ENCODE measurements at places on chromosomes 2 and 18. TPM values are rescaled to one million over a fixed set of nuclear protein-coding genes. Genes with fewer than 3 reads are reported as not detected.

Gene KIF1A
- 3.5 TPM for total RNA-seq

Gene SLC9A2
- 1.2 TPM for total RNA-seq

Gene SNX17
- 89.8 TPM for total RNA-seq

GRCh38 chr2:128316777-128317180 is 1.9 kb downstream of the HS6ST1 start:
- H3K27me3 ChIP-seq = no peaks in the 10 kb centered on the region
- H3K4me1 ChIP-seq = peaks cover 74% of the 10 kb centered on the region
- H3K27ac ChIP-seq = no peak overlapping the region
- DNase-seq = peak; percentile 55

DNA sequence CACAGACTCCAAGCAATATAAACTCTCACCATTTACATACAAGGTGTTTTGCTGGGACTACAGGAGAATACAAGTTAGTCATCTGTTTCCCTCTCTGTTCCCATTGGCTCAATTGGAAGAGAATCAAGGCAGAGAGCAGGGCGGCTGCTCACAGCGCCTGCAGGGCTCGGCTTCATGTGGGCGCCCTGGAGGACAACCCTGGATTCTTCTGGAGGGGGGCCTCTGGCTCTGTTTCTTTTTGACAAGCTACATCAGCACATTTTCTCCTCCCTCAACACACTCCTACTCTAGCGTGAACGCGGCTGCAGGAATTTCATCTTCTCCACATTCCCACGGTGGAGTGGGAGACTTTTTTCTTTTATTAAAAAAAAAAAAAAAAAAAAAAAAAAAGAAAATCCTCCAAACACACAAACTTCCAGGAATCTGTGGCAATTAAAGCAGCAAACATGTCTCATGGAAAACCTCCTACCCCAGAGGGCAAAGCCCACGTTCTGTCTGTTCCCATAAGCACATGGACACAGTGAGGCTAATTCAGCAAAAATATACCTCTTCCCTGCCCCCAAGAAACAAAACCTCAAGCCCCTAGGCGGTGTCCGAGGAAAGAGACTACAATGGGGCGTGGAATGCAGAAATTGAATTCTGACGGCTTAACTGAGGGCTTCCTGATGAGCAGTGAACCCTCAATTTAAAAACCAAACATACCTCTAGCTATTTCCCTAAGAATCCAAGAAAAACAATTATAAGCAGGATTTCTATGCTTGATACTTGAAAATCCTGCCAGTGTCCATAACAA is 50.6 kb downstream of the PARD6G start:
- H3K27ac ChIP-seq = peak overlapping the region; percentile 46
- H3K27me3 ChIP-seq = no peaks in the 10 kb centered on the region
- H3K36me3 ChIP-seq = peaks cover 4% of the 10 kb centered on the region
- no peak for DNase-seq
- no peak overlapping the region for H3K4me3 ChIP-seq

GRCh38 chr18:3914833-3915610 is 465.1 kb downstream of the TGIF1 start:
- H3K4me3 ChIP-seq = no peak overlapping the region
- no peaks in the 10 kb centered on the region for H3K36me3 ChIP-seq
- no peak overlapping the region for H3K27ac ChIP-seq

DNA sequence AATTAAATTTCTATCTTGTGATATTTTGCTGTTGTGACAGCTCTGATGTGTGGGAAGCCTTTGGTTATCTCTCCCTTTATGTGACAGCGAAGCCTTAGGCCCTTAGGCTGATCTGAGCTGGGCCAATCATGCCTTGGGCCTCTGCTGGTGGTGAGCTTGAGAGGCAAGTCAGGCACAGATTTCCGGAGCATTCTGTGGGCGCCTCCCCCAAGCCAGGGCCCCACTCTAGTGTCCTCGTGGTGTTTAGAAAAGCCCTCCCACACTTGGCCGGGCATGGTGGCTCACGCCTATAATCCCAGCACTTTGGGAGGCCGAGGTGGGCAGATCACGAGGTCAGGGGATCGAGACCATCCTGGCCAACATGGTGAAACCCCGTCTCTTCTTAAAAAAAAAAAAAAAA is 239.8 kb downstream of the SH3RF3 start:
- no peak overlapping the region for H3K27ac ChIP-seq
- DNase-seq = peak; percentile 38
- H3K36me3 ChIP-seq = peaks cover 5% of the 10 kb centered on the region
- no peaks in the 10 kb centered on the region for H3K4me1 ChIP-seq

Data from suprapubic skin (tissue), 4 donors.